GM19239 (cell line): ENCODE measurements at places on chromosomes 12 and 14.

DNA sequence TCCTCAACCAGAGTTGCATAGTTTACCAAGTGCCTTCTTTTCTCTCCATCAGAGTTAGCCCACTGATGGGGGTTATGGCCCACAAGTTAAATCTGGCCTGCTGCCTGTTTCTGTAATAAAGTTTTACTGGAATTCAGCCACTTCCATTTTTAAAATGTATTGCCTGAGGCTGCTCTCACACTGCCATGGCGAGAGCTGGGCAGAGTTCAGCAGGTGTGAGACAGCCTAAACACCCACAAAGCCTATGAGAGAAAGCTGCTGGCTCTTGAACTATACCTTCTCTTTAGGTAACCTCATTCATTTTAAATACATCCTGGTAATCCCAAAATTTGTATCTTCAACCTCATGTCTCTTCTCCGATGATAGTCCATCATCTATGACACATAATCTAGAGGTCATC lies 86.1 kb downstream of the BCL2L14 start:
- DNase-seq: no peak

DNA sequence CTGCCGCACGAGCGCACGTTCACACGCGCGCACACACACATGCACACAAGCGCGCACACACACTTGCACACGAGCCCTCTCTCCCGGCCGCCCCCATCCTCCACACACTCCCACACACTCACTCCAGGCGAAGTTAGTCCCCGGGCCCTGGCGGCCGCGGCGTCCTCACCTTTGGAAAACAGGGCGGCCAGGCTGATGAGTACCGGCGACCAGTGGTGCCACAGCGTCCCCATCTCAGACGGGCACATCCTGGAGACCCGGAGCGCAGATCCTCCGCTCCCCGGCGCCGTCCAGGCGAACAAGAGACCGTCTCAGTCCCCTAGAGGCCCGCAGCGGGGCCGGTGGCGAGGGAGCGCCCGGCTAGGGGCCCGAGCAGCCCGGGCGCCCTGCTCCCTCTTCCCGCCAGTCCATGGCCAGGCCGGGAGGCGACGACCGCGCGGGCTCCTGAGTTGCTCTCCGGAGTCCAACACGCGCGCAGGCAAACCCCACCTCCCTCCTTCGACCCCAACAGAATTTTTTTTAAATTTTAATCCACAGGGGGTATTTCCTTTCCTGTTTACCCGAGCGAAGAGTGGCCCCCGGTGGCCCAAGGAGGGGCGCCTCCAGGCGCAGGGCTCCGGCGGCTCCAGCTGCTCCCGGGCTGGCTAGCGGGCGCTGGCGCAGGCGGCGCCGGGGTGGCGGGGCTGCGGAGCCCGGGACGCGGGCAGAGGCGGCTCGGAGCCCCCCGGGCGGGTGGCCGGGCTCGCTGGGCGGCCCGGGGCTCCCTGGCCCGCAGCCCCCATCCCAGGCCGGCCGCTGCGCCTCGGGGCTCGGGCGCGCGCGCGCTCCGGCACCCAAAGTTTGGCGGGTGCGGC lies 506 bp downstream of the TMEM132D start:
- DNase-seq: no peak

- no peak for DNase-seq
Observed at GRCh38 chr12:131060011-131060703, 106.5 kb downstream of the ADGRD1 start.

DNA sequence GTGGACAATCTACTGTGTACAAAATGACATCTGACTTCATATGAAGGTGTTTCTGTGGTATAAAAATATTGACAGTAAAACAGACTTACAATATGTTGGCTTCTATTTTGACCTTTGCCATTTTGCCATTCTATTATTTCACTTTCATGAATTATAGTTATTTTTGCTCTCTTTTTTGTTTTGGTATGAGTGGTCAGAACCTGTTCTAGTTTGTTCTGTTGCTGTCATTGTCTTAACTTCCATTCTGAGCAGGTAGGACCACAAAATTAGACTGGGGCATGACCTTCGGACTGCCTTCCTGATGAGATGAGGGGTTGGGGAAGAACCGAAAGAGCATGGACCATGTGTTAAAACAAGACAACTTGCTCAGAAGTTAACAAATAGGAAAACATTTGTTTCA lies 36.5 kb upstream of the IFNG-AS1 start:
- DNase-seq: no peak

DNA sequence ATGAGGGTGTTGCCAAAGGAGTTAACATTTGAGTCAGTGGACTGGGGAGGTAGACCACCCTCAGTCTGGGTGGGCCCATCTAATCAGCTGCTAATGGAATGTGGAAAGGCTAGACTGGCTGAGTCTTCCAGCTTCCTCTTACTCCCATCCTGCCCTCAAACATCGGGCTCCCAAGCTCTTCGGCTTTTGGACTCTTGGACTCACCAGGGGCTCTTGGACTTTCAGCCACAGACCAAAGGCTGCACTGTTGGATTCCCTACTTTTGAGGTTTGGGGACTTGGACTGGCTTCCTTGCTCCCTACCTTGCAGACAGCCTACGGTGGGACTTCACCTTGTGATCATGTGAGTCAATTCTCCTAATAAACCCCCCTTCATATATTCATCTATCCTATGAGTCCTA lies 276.6 kb upstream of the DIO3 start:
- DNase-seq: no peak

DNA sequence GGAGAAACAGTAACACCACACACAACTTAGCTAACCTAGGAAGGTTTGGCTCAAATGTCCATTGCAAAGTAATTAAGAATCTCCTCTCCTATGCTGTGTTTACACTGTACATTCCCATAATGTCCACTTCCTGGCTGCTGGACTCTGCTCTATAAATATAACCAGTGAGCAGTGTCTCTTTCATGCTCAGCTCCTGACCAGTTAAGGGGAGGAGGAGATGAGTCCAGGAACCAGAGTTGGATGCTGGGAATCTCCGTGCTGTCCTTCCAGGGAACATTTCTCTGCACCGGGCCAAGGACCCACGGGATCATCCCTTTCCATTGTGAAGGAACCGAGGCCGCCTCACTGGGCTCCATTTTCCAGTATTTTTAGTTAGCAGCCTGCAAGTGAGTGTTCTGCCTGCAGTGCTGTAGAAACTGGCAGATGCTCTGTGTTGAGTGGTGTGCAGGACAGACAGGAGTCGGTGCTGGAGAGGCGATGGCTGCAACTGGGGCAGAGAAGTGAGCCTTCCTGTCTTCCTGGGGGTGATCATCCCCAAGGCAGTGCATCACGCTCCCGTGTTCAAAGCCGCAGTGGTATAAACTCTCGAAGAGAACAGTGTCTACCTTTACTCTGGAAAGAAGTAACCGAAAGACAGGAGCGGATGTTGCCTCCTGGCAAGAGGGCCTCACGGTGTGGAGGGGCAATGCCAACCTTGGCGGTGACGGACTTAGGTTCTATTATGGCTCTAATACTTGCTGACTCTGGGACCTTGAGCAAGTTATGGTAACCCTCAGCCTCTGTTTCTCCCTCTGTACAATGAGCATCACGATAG lies 195.5 kb downstream of the CACNA1C start:
- no peak for DNase-seq
